ENCODE measurements at places on chromosomes 3 and 15. TPM values are rescaled to one million over a fixed set of nuclear protein-coding genes. Genes with fewer than 3 reads are reported as not detected.

- no peak overlapping the region for H3K4me3 ChIP-seq
- no peaks in the 10 kb centered on the region for H3K27me3 ChIP-seq
- H3K4me1 ChIP-seq = peaks cover 4% of the 10 kb centered on the region
- DNase-seq = no peak
- H3K36me3 ChIP-seq = no peaks in the 10 kb centered on the region
These were observed 196.3 kb downstream of the EPHA3 start for GRCh38 chr3:89303701-89304100.

- peak within 1 kb of the TSS; percentile 65 for H3K4me3 ChIP-seq
- no peaks in the 10 kb centered on the region for H3K36me3 ChIP-seq
- H3K27ac ChIP-seq = peak within 1 kb of the TSS; percentile 38
These were observed at the start of gene NDN for GRCh38 chr15:23687143-23687470. Gene NDN, minus strand, starts transcription at chr15:23687305. Its CDS starts 88 bp downstream, at chr15:23687217.

Gene SERINC4
- not detected for total RNA-seq

Gene SPTSSB
- not detected for total RNA-seq

Gene KIF23
- total RNA-seq = 14.0 TPM

Gene SH3GL3
- not detected for total RNA-seq

GRCh38 chr3:31137718-31138465 lies 243.4 kb upstream of the GADL1 start:
- no peaks in the 10 kb centered on the region for H3K36me3 ChIP-seq
- H3K27ac ChIP-seq = no peak overlapping the region
- no peaks in the 10 kb centered on the region for H3K27me3 ChIP-seq
- no peaks in the 10 kb centered on the region for H3K4me1 ChIP-seq

DNA sequence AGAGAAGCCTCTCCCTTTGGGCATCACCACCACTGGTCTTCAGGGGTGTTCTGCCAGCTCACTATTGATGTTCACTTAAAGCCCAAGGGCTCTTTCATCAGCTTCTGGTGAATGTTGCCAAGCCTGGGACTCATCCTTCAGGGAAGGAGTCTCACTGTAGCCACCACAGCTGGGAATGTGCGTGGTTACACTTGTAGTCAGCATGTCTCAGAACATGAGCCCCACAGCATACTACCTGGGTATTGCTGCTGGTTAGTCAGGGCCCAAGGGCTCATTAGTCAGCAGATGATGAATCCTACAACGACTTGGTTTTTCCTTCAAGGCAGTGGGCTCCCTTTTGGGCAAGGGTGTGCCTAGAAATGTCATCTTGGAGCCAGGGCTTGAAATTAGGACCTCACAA lies 412.9 kb downstream of the VGLL3 start:
- no peak for DNase-seq
- H3K4me3 ChIP-seq = no peak overlapping the region
- no peaks in the 10 kb centered on the region for H3K36me3 ChIP-seq
- no peak overlapping the region for H3K27ac ChIP-seq
- H3K27me3 ChIP-seq = peaks cover 3% of the 10 kb centered on the region

Gene GP9
- total RNA-seq = not detected

DNA sequence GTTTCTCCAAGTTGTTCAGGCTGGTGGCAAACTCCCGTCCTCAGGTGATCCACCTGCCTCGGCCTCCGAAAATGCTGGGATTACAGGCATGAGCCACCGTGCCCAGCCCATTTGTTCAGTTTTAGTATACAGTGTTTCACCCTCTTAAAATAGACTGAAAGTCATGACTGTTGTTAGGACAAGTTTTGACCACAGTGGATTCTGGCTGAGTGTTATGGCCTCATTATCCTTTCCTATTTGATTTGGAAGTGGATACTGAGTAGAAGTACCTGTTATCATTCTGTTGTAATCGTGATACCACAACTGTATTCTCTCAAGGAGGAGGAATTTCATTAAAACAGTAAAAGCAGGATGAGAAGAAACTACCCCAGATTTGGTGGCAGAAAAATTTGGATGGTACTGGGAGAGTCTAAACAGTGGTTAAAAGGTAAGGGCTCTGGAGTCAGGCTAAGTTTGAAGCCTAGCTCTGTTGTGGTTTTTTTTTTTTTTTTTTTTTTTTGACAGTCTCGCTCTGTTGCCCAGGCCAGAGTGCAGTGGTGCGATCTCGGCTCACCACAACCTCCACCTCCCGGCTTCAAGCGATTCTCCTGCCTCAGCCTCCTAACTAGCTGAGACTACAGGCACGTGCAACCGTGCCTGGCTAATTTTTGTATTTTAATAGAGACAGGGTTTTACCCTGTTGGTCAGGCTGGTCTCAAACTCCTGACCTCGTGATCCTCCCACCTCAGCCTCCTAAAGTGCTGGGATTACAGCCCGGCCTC lies 2.6 kb downstream of the MAP2K1 start:
- H3K4me1 ChIP-seq = peaks cover 33% of the 10 kb centered on the region
- peak overlapping the region; percentile 23 for H3K27ac ChIP-seq
- no peak overlapping the region for H3K4me3 ChIP-seq
- no peaks in the 10 kb centered on the region for H3K36me3 ChIP-seq

DNA sequence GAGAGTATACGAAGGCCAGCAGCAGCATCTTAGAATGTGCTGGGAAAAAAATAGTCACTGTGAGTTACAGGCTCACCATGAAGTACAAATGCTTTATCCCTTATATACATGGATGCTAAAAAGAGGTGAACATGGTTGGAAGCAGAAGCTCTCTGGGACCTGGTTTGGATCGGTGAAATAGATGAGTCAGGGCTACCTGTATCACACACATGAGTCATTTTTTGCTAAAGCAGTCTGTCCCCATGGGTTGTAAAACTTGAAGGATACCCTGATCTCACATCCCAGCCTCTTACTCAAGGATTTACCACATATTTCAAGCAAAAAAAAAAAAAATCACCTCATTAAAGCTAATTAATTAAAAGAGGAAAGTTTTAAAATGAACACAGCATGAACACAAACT lies 6.9 kb upstream of the SERPINI2 start:
- no peak overlapping the region for H3K27ac ChIP-seq
- no peak overlapping the region for H3K4me3 ChIP-seq
- no peak for DNase-seq
- no peaks in the 10 kb centered on the region for H3K4me1 ChIP-seq
- H3K27me3 ChIP-seq = no peaks in the 10 kb centered on the region

DNA sequence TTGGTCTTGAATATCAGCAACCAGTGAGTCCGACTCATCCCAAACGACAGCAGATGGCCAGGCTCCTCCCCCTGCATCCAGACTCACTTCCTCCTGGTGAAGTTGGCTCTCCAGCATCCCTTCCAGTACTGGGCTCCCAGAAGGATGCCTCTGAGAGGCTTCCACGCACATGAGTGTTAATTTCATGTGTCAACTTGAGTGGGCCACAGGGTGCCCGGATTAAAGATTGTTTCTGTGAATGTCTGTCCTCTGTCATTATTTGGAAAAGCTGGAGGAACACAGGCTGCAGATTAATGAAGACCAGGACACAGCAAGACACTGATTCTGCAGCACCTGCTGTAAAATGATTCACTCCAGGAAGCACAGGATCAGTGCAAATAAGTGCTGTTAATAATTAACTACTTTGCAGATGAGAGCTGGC lies 99.8 kb downstream of the ATP10A start:
- H3K36me3 ChIP-seq = peaks cover 39% of the 10 kb centered on the region
- H3K4me3 ChIP-seq = no peak overlapping the region
- no peaks in the 10 kb centered on the region for H3K27me3 ChIP-seq
- peak overlapping the region; percentile 93 for H3K27ac ChIP-seq

DNA sequence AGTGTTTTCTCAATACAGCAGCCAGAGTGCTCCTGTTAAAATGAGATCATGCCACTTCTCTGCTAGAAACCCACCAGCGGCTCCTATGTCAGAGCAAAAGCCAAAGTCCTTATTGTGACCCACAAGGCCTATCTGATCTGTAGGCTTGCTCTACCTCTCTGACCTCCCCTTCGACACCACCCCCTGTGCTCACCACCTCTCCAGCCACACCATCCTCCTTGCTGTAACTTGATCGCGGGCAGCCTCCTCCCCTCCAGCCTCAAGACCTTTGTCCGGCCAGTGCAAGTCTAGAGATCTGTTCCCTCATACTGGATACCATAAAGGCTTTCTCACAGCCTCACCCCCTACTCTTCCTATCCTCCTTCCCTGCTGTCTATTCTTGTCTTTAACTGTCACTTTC lies 1.9 kb upstream of the IGDCC4 start:
- H3K36me3 ChIP-seq = peaks cover 2% of the 10 kb centered on the region
- H3K4me1 ChIP-seq = peaks cover 27% of the 10 kb centered on the region

Gene UCN2
- 0.81 TPM for total RNA-seq

DNA sequence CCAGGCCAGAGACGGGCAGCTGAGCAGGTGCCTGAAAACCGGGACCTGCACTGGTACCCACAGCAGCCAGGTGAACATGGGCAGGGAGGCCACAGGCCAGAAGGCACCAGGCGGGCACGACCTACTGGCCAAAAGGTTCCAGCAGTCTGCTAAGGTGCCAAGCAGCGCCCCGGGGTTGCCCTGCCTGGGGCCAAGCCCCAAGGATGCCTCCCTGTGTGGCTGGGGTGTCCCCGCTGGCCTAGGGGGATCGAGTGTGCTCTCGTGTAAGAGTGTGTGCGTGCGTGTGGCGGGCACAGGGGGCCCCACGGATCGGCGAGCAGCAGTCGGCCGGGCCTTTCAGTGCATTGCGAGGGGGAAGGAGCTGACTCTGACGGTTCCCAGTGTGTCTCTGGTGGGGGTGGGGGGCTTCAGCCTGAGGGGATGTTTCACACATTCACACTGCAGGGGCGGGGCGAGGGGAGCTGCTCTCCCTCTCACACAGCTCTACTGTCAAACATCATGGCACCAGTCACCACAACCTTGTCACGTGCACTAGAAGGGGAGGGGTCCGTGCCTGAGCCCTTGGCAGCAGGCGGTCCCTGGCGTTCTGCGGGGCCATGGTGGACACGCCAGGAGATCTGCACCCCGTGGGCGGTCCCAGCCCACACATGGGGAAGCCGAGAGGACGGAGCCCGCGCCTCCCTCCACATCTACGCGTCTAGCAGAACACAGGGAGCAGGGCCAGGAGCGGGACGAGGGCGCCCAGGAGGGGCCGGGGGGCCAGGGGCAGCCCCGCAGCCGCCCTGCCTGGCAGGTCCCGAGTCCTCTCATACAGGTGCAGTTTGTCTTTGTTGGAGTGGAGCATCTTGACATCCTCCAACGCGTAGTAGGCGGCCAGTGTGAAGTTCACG lies 44.5 kb downstream of the RGMA start:
- peaks cover 32% of the 10 kb centered on the region for H3K36me3 ChIP-seq
- no peak for DNase-seq
- H3K4me3 ChIP-seq = no peak overlapping the region
- H3K4me1 ChIP-seq = no peaks in the 10 kb centered on the region
- no peaks in the 10 kb centered on the region for H3K27me3 ChIP-seq

Gene HRG
- total RNA-seq = not detected

GRCh38 chr15:90765966-90766365 lies 48.8 kb downstream of the BLM start:
- no peak overlapping the region for H3K4me3 ChIP-seq
- no peaks in the 10 kb centered on the region for H3K4me1 ChIP-seq
- H3K36me3 ChIP-seq = no peaks in the 10 kb centered on the region
- no peak overlapping the region for H3K27ac ChIP-seq

Gene GOLGA8Q
- 1.6 TPM for total RNA-seq

DNA sequence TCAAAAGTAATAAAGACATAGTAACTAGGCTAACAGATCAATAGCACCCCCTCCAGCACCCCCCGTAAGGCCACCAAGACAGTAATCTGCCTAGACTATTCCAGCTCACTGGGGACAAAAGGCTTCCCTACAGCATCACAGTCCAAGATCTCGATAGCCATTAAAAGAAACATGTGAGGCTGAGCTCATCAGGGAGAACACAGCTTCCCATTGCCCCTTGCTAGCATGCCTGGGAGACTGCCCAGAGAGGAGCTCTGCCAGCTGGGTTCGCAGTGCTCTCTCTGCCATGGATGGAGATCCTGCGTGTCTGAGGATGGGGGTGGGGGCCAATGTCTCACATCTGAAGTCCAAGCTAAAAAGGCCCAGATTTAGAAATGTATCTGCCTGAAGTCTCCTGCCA lies 17.8 kb downstream of the LRIG1 start:
- H3K4me1 ChIP-seq = peaks cover 66% of the 10 kb centered on the region
- peaks cover 3% of the 10 kb centered on the region for H3K36me3 ChIP-seq
- peak overlapping the region; percentile 64 for H3K27ac ChIP-seq

Gene MAGI1
- 20.1 TPM for total RNA-seq

DNA sequence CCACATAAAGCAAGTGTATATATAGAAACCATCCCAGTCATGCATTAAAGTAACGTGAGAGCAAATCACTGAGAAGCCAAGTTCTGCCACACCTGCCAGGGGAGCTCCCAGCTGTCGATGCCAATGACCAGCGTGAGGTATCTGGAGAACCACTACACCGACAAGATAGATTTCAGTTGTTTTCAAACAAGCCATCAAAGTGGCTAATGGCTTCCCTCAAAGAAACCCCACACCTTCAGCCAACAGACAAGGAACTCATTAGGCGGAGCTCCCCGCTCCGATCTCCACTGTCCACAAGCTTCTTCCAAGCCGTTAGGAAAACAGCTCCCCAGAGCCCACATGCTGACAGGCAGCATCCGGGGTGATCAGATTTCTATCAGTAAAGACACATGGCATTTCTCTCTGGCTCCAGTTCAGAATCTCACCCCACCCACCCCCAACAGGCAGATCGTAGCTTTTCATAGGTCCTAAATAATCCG lies 54.2 kb upstream of the SPATA12 start:
- no peak overlapping the region for H3K4me3 ChIP-seq
- no peaks in the 10 kb centered on the region for H3K36me3 ChIP-seq
- H3K27me3 ChIP-seq = no peaks in the 10 kb centered on the region
- peaks cover 25% of the 10 kb centered on the region for H3K4me1 ChIP-seq

Gene TNIK
- total RNA-seq = 15.5 TPM

GRCh38 chr3:61574854-61575253 lies 13.5 kb downstream of the PTPRG start:
- H3K36me3 ChIP-seq = peaks cover 7% of the 10 kb centered on the region
- no peak for DNase-seq
- H3K27ac ChIP-seq = no peak overlapping the region
- peaks cover 7% of the 10 kb centered on the region for H3K27me3 ChIP-seq
- H3K4me1 ChIP-seq = peaks cover 14% of the 10 kb centered on the region

DNA sequence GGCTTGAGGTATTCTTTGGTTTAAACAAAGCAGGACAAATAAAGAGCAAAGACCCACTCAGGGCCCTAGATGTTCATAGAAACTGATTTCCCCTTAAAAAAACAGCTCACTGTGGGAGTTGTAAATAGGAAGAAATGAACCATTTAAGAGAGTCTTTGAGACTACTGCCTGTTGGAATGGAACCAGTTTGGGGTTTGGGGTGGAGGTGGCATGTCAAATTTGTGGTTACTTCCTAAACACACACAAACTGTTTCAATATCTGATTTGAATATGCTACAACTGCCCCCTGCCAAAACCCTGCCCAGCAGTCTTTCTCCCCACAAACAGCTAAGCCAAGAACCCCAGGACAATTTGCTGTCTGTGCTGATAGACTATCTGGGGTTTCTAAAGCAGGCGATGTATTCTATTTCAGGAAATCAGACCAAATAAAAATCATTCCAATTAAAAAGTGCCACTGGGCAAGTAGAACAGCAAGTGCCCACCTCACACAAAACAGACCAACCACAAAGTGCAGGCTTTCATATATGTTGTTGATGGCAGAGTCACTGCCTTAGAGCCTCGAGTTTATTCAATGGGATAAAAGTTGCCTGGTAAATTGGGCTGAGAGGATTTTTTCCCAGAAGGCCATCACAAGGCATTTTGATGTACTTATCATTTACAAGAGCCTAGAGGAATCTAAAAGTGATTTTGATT lies 293.9 kb upstream of the PROK2 start:
- no peaks in the 10 kb centered on the region for H3K4me1 ChIP-seq
- no peak overlapping the region for H3K27ac ChIP-seq
- H3K36me3 ChIP-seq = no peaks in the 10 kb centered on the region
- H3K27me3 ChIP-seq = peaks cover 52% of the 10 kb centered on the region
- H3K4me3 ChIP-seq = no peak overlapping the region

- no peak overlapping the region for H3K4me3 ChIP-seq
- peaks cover 3% of the 10 kb centered on the region for H3K36me3 ChIP-seq
- H3K27me3 ChIP-seq = no peaks in the 10 kb centered on the region
- peaks cover 12% of the 10 kb centered on the region for H3K4me1 ChIP-seq
- no peak for DNase-seq
These were observed 58.6 kb upstream of the CCDC80 start for GRCh38 chr3:112699436-112699978.

Measured in osteocyte (in vitro differentiated cells).